ENCODE measurements at places on chromosomes 4 and X. TPM values are rescaled to one million over a fixed set of nuclear protein-coding genes. Genes with fewer than 3 reads are reported as not detected.
A peak's percentile ranks its signal among the peaks of the same experiment; 100 is the strongest.

AGA gene
- total RNA-seq, result 12.8 TPM

GBA3 gene
- total RNA-seq, result not detected

MTMR8 gene
- 4.0 TPM for total RNA-seq

VCX3B gene
- total RNA-seq, result not detected

PRDM5 gene
- total RNA-seq, result 21.9 TPM

AMTN gene
- not detected for total RNA-seq

ZFP42 gene
- 0.77 TPM for total RNA-seq

SLC39A8 gene
- 11.1 TPM for total RNA-seq

FHIP1A gene
- not detected for total RNA-seq

- H3K36me3 ChIP-seq, result peaks cover 3% of the 10 kb centered on the region
- no peak overlapping the region for H3K4me3 ChIP-seq
- H3K4me1 ChIP-seq, result peaks cover 24% of the 10 kb centered on the region
- no peak for DNase-seq
- no peaks in the 10 kb centered on the region for H3K27me3 ChIP-seq
- H3K27ac ChIP-seq, result no peak overlapping the region
These were observed 18.9 kb downstream of the GAK start for GRCh38 chr4:913280-913618.

DNA sequence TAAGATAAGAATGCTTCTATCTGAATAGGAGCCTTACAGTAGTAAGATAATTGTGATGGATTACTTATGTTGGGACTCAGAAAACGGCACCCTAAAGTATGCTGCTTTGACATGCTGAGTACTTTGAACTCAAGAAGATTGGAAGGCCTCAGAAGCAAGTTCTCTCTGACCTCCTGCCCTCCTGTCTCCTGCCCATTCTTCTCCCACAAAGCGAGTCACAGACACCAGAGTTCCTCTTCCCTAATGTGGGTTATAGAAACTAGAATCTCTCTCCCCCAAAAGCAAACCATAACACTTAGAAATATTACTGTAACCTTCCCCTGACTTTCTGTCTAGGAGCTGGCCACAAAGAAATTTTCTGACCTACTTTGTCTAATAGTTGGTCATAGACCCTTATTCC lies 76.5 kb downstream of the DDIT4L start:
- H3K4me3 ChIP-seq, result no peak overlapping the region
- peaks cover 10% of the 10 kb centered on the region for H3K4me1 ChIP-seq
- no peak overlapping the region for H3K27ac ChIP-seq
- DNase-seq, result no peak
- H3K27me3 ChIP-seq, result no peaks in the 10 kb centered on the region

DNA sequence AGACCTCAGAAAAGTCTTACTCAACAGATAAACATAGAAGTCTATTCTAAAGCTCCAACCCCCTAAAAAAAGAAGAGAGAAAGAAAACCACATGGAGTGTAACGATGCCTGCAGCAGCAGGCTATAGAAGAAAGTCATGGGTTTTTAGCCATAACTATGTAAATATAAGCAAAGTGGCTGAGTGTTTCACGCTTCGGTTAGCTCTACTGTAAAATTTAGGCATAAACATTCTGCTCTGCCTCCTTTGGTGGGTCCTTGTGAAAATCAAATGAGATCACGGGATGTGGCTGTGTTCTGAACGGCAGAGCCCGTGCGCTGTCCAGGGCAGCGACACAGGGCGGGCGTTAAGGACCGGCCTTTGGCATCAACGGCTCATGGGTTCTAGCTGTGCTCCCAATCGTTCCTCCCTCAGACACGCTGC lies 78.4 kb downstream of the IRF2 start:
- peaks cover 18% of the 10 kb centered on the region for H3K4me1 ChIP-seq
- H3K4me3 ChIP-seq, result no peak overlapping the region
- DNase-seq, result no peak
- H3K27me3 ChIP-seq, result no peaks in the 10 kb centered on the region
- H3K27ac ChIP-seq, result no peak overlapping the region

- no peak for DNase-seq
- no peaks in the 10 kb centered on the region for H3K4me1 ChIP-seq
- no peak overlapping the region for H3K27ac ChIP-seq
- H3K4me3 ChIP-seq, result no peak overlapping the region
- H3K36me3 ChIP-seq, result no peaks in the 10 kb centered on the region
These were observed 108.6 kb downstream of the APOOL start for GRCh38 chrX:85112293-85112692.

DNA sequence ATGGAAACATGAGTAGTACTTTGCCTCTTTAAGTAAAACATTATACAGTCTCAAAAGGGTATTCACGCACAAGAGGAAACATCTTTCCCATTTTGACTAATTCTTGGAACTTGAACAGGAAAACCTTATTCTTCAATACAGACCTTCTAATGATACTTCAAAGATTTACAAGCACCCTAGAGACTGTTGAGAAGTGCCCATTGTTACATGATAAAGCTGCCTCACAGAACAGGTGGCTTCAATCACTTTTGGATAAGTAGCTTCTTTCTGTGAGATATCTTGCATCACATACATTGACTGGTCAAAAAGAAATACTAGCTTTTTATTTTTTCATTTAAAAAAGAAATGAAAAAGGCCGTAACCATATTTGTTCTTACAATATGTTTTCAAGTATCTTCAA lies 219.4 kb downstream of the EPHA5 start:
- no peaks in the 10 kb centered on the region for H3K4me1 ChIP-seq
- no peak overlapping the region for H3K27ac ChIP-seq
- H3K36me3 ChIP-seq, result no peaks in the 10 kb centered on the region
- no peak for DNase-seq

DNA sequence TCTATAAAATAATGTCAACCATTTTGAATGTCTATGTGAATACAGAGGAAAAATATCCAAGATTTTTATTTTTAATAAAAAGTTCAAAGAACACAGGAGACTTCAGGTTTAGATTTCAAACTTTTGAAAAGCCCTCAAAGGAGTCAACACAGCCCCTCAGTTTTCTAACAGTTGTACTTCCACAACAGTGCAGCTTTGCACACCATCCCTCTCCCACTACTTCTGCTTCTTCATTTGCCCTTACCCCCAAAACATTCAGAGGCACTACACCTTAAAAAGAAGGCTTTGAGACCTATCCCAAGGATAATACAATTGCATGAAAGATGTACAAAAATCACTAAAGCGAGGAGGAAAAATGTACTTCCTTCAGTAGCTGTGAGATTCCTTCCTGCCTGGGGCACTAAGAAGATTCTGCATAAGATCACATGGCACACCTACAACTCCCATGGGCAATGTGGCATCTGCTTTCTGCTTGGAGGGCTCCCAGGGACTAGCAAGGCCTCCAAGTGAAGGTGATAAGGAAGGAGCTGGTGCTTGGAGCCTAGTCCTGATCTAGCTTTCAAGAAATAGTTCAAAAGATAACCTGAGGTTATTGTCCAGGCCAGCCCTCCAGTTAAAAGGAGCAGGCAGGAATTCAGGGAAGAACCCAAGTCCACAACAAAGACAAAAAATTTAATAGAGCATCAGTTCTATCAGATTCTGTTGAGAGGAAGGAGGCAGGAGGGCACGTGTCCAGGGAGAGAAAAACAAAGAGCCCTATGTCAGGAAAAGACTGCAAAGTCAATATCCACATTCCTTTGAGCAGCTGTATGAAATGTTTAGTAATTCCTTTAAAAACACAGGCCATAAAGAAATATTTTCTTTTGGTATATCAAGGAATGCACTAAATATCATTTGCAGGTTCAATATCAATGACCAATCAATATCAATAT lies 19.1 kb downstream of the ARAP2 start:
- H3K4me1 ChIP-seq, result peaks cover 11% of the 10 kb centered on the region
- H3K4me3 ChIP-seq, result no peak overlapping the region
- H3K27me3 ChIP-seq, result no peaks in the 10 kb centered on the region
- DNase-seq, result no peak
- H3K36me3 ChIP-seq, result no peaks in the 10 kb centered on the region
- peak overlapping the region; percentile 77 for H3K27ac ChIP-seq

DNA sequence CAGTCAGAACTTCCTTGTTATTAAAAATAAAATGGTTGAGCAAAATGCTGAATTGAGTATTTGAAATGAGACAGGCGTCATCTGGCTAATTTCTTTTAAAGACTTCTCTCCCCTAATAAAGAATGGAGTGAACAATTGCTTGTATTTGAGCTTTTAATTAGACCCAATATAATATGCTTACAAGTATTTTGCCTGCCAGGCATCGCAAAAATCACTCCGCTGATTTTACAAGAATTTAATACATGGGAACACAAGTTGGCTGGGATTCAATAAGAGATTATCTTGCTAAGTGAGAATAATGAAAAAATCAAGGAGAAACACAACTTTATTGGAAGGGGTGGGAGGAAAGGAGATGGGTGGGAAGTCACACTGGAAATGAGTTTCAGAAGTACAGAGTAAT lies 52.3 kb downstream of the KLF3 start:
- H3K27me3 ChIP-seq, result no peaks in the 10 kb centered on the region
- peaks cover 3% of the 10 kb centered on the region for H3K36me3 ChIP-seq
- DNase-seq, result no peak
- no peaks in the 10 kb centered on the region for H3K4me1 ChIP-seq
- no peak overlapping the region for H3K4me3 ChIP-seq
- H3K27ac ChIP-seq, result no peak overlapping the region

- H3K4me1 ChIP-seq, result peaks cover 6% of the 10 kb centered on the region
- no peaks in the 10 kb centered on the region for H3K27me3 ChIP-seq
- no peak overlapping the region for H3K27ac ChIP-seq
These were observed 446.3 kb upstream of the FSTL5 start for GRCh38 chr4:162610116-162610515.

GRCh38 chr4:159779716-159780115 lies 676.8 kb downstream of the RAPGEF2 start:
- H3K4me3 ChIP-seq, result no peak overlapping the region
- DNase-seq, result no peak
- no peaks in the 10 kb centered on the region for H3K27me3 ChIP-seq
- no peak overlapping the region for H3K27ac ChIP-seq
- no peaks in the 10 kb centered on the region for H3K36me3 ChIP-seq
- no peaks in the 10 kb centered on the region for H3K4me1 ChIP-seq

DNA sequence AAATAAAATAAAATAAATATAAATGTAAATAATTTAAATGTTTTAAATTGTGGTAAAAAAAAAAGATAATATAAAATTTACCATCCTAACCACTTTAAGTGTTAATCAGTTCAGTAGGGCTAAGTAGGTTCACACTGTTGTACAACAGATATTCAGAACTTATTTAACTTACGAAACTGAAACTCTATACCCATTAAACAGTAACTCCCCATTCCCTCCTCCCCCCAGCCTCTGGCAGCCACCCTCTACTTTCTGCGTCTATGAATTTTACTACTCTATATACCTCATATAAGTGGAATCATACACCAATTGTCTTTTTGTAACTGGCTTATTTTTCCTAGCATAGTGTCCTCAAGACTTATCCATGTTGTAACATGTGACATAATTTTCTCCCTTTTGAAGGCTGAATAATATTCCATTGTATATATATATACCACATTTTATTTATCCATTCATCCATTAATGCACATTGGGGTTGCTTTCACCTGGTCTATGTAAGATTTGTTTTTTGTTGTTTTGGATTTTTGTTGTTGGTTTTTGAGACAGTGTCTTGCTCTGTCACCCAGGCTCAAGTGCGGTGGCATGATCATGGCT lies 32.5 kb upstream of the ELF2 start:
- H3K27me3 ChIP-seq, result no peaks in the 10 kb centered on the region
- H3K36me3 ChIP-seq, result no peaks in the 10 kb centered on the region
- peaks cover 10% of the 10 kb centered on the region for H3K4me1 ChIP-seq
- DNase-seq, result no peak
- no peak overlapping the region for H3K27ac ChIP-seq

DNA sequence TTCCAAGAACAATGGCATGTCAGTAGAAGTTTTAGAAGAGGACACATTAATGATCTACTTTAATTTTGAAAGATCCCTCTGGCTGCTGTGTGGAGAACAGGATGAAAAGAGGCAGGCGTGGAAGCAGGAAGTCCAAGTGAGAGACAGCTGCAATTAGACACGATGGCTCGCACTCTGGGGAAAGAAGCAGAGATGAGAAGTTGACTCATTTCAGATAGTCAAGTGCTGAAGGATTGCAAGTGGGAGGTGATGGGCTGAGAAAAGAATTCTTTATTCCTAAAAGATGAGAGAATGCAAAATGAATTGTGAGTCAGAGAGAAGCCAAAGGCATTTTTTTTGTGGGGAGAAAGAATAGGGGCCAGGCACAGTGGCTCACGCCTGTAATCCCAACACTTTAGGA lies 16.5 kb downstream of the RXFP1 start:
- no peak overlapping the region for H3K27ac ChIP-seq
- peaks cover 10% of the 10 kb centered on the region for H3K4me1 ChIP-seq
- no peak overlapping the region for H3K4me3 ChIP-seq
- H3K36me3 ChIP-seq, result no peaks in the 10 kb centered on the region
- H3K27me3 ChIP-seq, result no peaks in the 10 kb centered on the region

DNA sequence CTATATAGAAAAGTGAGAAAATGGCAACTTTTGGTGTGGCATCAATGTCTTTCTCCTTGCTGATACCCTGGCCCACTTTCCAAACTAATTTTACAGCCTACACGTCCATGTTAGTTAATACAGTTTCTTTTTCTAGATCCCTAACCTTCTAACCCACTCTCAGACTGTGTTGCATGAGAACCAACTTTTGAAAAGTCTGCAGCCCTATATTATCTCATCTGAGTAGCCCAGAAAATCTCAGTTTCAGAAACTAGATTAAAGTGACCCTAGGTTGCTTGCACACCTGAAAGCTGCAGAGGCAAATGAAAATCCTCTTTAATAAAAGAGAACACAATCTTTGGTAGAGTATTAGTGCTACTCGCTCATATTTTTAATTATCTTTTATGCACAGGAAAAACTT lies 371.6 kb upstream of the EMCN start:
- no peak overlapping the region for H3K4me3 ChIP-seq
- H3K27ac ChIP-seq, result no peak overlapping the region
- no peak for DNase-seq
- H3K36me3 ChIP-seq, result peaks cover 9% of the 10 kb centered on the region
- no peaks in the 10 kb centered on the region for H3K4me1 ChIP-seq

DNA sequence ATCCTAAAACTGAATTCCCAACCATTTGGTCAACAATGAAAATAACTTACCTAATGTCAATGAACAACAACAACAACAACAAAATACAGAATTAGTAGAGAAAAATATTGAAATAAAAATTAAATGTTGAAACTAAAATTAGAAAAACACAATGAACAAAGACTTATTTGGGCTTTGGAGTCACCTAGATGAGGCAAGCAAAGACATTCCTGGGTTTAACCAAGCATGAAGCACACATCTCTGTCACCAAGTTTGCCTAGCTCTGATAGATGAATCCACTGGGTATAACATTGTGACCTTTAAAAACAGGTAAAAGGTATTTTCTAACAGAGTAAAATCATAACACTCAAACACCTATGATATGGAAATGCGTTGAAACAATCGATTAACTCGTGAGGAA lies 13.2 kb upstream of the SYTL5 start:
- H3K27ac ChIP-seq, result no peak overlapping the region
- H3K36me3 ChIP-seq, result no peaks in the 10 kb centered on the region
- H3K4me3 ChIP-seq, result no peak overlapping the region
- no peaks in the 10 kb centered on the region for H3K27me3 ChIP-seq
- peaks cover 3% of the 10 kb centered on the region for H3K4me1 ChIP-seq
- DNase-seq, result no peak

GRCh38 chr4:109588176-109588575 lies 28.1 kb downstream of the MCUB start:
- H3K27me3 ChIP-seq, result no peaks in the 10 kb centered on the region
- no peak overlapping the region for H3K4me3 ChIP-seq
- no peak for DNase-seq
- H3K27ac ChIP-seq, result no peak overlapping the region
- H3K4me1 ChIP-seq, result peaks cover 4% of the 10 kb centered on the region

GRCh38 chr4:40292313-40292759 lies 42.8 kb upstream of the CHRNA9 start:
- no peak for DNase-seq
- no peaks in the 10 kb centered on the region for H3K4me1 ChIP-seq
- no peaks in the 10 kb centered on the region for H3K36me3 ChIP-seq
- no peak overlapping the region for H3K27ac ChIP-seq

- H3K27me3 ChIP-seq, result peaks cover 29% of the 10 kb centered on the region
- H3K27ac ChIP-seq, result no peak overlapping the region
- no peak for DNase-seq
- peaks cover 2% of the 10 kb centered on the region for H3K4me1 ChIP-seq
These were observed 72.6 kb downstream of the CHIC2 start for GRCh38 chr4:53991821-53992220.
